ENCODE measurements at places on chromosomes 2 and 18. TPM values are rescaled to one million over a fixed set of nuclear protein-coding genes. Genes with fewer than 3 reads are reported as not detected.
A peak's percentile ranks its signal among the peaks of the same experiment; 100 is the strongest.

DNA sequence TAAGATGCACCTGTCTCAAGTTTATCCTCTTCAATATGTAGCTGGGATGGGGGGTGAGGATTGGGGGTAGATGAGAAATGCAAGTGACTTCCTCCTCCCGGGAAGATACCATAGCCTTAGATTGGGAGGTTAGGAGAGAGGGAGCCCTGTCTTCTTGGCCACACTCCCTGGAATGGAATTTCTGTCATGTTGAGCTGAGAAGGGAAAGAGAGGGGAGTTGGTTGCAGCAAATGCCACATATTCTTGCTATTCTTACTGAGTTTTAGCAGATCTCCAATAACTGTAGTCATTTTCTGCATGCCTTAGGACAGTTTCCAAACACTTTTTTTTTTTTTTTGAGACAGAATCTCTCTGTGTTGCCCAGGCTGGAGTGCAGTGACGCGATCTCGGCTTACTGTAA lies 35.9 kb downstream of the TAF4B start:
- no peak for DNase-seq

DNA sequence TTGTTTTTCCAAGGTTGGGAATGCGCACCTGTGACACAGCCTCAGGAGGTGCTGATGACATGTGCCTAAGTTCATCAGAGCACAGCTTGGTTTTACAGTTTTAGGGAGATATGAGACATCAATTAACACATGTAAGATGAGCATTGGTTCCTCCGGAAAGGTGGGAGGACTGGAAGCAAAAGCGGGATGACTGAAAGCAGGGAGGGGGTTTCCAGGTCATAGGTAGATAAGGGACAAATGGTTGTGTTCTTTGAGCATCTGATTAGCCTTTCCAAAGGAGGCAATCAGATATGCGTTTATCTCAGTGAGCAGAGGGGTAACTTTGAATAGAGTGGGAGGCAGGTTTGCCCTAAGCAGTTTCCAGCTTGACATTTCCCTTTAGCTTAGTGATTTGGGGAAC lies 26.3 kb downstream of the CAPG start:
- no peak for DNase-seq

- DNase-seq: no peak
Measured at GRCh38 chr2:71702071-71702970, 249.0 kb downstream of the DYSF start.

DNA sequence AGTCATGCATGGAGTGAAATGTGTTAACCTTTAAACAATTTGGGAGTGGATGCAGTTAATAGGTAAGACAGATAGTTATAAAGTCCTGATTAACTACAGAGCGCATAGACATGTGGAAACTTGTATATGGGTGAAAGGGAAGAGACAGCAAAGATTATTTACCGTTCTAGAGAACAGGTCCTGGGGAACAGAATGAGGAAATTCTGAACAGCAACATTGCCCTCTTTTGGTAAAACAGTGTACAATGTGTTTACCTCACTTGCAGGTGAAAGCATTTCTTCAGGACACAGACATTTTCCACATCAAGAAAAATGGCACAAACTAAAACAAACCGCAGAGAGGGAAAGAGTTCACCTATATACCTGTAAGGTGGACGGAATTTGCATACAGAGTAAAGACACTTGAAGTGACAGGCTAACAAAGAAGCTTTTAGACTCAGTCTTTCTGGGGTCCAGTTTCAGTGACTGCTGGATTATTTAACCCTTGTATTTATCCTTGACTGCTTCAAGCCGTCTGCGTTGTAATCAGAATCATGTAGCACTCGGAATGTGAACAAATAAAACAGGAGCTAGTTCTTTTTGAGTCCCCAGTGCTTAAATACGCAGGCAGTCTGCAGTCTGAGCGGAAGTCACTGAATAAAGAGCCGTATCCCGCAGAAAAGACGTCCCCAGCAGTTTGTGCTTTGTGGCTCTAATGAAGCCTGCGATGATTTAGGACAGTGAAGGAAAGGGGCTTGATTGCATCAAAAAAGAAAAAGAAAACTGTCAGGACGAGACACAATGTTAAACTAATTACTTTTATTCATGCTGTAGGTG lies 364.8 kb upstream of the GALNT5 start:
- no peak for DNase-seq

- DNase-seq: no peak
Measured at GRCh38 chr2:86480105-86480504, 38.9 kb downstream of the KDM3A start.

DNA sequence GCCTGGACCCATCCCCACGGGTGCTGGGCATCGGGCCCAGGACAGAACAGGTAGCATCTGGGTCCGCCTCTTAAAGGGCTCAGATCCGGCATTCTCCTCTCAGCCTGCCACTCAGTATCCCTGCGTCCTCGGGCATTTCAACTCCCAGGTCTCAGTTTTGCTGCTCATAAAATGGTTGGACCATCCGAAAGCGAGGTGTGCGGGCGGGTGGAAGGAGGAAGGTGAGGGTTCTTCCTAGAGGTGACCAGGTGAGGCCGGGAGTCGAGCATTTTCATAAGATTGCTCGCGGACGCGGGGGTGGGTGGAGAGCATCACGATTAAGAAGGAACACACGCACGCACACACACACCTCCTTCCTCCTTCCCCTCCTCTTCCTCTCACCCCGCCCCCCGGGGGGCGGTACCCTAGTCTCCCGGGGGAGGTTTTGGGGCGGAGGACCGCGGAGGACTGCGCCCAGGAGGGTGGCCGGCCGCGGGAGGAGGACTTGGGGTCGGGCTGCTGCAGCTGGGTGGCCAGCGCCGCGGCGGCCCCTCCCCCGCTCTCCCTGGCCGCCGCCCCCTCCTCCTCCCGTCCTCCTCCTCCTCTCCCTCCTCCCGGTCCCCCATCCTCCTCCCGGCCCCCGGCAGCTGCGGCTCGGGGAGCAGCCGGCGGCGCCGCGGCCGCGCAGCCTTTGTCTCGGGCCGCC lies 97.9 kb upstream of the GPR45 start:
- no peak for DNase-seq

DNA sequence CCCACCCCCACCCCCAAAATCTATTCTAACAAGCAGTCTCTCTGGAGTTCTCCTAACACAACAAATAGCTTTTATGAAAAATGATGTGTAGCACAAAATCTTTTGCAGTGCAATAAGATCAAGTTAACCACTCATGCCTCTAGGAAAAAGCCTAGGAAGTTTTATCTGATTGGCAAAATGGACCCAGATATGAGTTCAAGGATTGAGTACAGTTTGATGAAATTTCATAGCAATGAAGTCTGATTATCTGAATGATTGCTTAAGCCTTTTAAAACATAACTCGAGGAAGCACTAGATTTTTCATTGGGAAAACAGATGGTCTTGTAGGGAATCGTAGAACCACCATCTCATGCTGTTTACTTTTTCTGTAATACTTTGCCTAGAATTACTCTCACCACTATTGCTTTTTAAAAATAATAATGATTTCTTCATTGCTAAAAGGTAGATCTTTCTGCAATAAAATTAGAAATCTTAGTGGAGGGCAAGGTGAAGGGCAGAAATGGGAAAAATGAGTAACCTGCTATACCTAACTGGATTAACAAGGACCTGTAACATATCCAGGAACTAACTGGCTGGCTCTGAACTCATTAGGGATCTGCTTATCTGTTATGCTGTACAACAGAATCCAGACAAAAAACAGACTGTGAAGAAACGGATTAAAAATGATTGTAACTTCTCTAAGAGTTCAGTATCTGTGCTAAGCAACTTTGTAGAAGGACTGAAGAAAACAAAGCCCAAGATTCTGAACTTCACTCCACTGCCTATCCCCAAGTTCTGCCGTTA lies 73.7 kb upstream of the ETAA1 start:
- no peak for DNase-seq

STK36 gene
- polyA plus RNA-seq: 53.1 TPM

DNA sequence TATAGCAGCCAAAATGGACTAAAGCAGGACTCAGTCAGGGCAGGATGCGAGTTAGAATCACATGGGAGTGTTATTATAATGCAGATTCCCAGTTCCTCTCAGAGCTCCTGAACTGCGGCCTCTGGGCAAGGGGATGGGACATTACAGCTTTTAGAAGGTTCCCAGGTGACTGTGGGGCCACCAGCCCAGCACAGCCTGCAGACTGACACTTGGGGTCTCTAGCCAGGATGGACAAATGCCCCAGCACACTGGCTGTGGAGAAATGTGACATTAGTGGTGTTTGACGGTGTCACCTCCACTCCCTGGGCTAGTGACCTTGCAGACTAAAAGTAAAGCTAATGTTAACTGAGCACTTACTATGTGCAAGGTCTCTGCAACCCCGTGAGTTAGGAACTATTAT lies 238.0 kb upstream of the HS6ST1 start:
- no peak for DNase-seq

GRCh38 chr2:55718165-55719008 lies 24.7 kb upstream of the PNPT1 start:
- peak; percentile 43 for DNase-seq

NUP35 gene
- polyA plus RNA-seq: 10.5 TPM

EGR4 gene
- not detected for polyA plus RNA-seq

- DNase-seq: no peak
Measured at GRCh38 chr2:11932048-11932512, 185.6 kb downstream of the LPIN1 start.

DNA sequence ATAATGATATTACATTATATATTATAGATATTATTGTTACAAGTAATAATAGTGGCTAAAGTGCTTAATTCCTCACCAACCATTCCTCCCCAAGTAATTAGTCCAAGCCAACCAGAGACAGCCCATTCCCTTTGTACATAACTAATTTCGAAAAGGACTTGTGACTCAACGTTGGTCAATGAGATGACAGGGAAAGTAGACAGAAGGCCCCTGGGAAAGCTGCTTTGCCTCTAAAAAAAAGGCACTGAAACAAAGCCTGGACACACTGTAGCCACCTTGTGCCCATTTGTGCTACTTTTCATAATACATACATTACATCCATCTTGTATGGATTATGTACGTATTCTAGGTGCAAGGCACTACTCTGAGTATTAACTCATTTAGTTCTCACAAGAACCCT lies 28.8 kb downstream of the COLEC12 start:
- no peak for DNase-seq

DNA sequence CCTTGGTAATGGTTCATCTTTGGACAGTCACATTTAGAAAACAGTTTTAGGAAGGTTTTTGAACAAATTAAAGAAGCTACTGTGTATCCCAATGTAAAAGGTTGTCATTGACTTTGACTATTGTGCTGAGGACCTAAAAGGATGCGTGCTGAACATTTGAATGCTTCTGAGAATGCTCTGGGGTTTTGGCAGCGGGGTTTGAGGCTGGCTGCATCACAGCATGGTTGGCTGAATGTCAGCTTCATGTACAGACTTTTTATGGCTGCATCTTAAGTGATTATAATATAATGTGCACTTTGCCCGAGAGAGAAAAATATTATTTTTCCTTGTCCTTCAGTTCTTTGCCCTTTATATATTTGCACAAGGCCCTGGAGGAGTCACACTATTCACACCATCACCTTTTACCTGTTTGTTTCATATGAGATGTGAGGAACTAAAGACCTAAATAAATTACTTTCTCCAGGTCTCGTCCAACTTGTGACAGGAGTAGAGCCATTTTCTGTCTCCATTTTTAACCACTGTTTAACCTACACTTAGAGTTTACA lies 125.9 kb downstream of the CCDC85A start:
- no peak for DNase-seq

GRCh38 chr2:146661473-146662096 lies 1183.2 kb upstream of the ACVR2A start:
- peak; percentile 16 for DNase-seq

Data from AG04450 (cell line).